Naive thymus-derived CD4-positive, alpha-beta T cell (primary cell): ENCODE measurements at places on chromosomes 7 and 10. TPM values are rescaled to one million over a fixed set of nuclear protein-coding genes. Genes with fewer than 3 reads are reported as not detected.
A peak's percentile ranks its signal among the peaks of the same experiment; 100 is the strongest.

Gene SEMA4G
- 0.52 TPM for polyA plus RNA-seq

DNA sequence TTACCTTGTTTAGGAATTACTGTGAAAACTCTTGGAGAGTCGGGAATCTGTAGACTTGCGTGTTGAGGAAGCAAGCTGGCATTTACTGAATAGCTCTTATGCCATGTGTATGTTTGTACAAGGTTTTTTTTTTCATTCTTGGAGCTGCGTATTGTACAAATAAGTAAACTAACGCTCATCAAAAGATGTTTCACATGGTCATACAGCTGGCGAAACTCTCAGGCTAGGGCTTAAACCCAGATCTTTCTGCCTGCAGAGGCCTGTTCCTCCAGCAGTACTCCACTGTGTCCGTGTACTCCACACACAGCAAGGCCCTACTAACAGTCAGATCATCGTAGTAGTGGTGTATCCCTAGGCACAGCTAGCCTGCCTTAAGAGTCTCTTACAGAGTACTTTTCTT, 7.4 kb downstream of the EDRF1 start:
- no peak for DNase-seq

Gene PHYHIPL
- polyA plus RNA-seq = not detected

DNA sequence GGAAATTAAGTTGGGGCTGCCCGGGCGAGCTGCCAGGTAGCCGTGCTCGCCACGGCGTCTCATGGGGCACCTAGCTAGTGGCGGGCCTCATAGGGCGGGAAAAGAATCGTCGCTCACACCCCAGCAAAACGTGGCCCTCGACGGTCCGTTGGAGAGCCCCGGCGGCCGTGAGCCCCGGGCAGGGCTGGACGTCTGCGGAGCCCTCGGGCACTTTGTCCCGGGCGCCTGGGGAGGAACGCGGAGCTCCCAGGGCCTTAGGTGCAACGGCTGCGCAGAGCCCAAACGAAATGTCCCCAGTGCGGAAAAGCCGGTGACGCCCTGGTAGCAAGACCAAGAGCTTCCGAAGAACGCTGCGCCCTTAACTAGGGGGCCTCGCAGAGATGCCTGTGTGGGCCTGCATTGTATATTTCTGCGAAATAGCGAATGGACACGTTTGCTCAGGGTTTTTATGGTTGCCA, 866 bp upstream of the SFMBT2 start:
- peak; percentile 18 for DNase-seq

Gene CALN1
- not detected for polyA plus RNA-seq

GRCh38 chr10:34121125-34121753, 693.9 kb downstream of the PARD3 start:
- no peak for DNase-seq

- DNase-seq = no peak
Measured at GRCh38 chr7:113209449-113210203, 91.3 kb upstream of the SMIM30 start.

Gene SEMA3D
- polyA plus RNA-seq = not detected

GRCh38 chr7:83475420-83475819, 173.5 kb downstream of the SEMA3E start:
- no peak for DNase-seq

DNA sequence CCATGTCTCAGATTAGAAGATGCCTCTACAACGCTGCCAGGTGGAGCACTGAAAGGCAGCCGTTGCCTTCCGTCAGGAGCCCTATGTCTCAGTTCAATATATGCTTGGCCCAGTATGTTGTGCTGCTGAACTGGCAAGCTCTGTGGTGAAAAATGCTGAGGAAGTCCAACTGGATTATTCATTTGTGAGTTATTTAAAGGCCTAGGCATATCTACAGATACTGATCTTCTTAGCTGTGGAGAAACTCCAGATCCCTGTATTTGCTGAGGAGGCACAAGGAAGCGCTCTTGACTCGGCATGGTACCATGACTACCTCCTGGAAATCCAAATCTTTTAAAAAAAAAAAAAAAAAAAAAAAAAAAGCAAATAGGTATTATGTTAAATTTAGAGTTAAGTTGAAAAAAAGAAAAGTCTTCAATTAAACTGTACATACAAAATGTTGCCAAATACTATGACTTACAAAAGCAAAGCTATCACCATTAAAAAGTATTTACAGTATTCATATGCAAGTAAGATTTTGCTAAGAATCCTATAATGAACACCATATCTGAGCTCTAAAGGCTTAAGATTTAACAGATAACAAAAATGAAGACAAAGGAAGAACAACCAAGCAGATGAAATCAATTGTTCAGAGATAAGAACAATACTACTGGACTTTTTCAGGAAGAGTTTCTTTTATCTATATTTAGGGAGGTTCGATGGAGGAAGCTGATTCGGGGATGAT, 152.4 kb downstream of the GALNT11 start:
- no peak for DNase-seq

Gene FBXL13
- polyA plus RNA-seq = not detected

DNA sequence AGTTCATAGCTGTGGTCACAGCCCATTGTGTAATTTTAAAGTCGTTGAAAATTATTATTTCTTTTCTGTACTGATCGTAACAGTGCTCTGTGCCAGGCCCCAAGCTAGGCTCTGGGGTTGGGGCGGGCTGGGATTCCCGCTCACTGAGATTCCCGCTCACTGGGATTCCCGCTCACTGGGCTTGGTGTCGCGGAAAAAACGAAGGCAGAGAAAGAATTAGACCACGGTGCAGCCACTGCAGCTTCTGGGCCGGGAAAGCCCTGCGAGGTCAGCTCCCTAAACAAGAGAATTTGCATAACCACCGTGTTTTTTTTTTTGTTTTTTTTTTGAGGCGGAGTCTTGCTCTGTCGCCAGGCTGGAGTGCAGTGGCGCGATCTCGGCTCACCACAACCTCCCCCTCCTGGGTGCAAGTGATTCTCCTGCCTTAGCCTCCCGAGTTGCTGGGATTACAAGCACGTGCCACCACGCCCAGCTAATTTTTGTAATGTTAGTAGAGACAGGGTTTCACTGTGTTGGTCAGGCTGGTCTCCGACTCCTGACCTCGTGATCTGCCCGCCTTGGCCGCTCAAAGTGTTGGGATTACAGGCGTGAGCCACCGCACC, 31.2 kb downstream of the FOXK1 start:
- no peak for DNase-seq

DNA sequence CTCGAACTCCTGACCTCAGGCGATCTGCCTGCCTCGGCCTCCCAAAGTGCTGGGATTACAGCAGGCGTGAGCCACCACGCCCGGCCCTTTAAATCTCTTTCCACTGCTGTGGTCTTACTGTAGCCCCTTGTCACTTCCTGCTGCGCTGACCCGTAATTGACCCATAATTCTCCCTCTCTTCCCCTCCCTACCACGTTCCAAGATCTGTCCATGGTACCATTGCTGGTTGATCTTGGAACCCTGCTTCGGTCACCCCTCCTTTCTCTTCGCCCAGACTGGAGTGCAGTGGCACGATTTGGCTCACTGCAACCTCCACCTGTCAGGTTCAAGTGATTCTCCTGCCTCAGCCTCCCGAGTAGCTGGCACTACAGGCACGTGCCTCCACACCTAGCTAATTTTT, 6.5 kb downstream of the POR start:
- DNase-seq = no peak

Gene SKIDA1
- not detected for polyA plus RNA-seq

Gene ITPRID1
- polyA plus RNA-seq = not detected

DNA sequence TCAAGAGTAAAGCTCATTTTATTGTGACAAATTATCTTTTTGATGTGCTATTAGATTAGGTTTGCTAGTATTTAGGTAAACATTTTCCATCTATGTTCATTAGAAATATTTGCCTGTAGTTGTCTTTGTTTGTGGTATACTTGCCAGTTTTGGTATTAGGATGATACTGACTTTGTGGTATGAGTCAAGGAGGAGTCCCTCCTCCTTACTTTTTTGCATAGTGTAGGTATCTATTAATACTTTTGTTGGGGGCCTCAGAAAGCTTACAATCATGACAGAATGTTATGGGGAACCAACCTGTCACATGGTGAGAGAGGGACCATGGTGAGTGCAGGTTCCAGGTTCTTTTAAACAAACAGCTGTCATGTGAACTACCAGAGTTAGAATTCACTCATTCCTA, 102.1 kb downstream of the ZWINT start:
- no peak for DNase-seq

DNA sequence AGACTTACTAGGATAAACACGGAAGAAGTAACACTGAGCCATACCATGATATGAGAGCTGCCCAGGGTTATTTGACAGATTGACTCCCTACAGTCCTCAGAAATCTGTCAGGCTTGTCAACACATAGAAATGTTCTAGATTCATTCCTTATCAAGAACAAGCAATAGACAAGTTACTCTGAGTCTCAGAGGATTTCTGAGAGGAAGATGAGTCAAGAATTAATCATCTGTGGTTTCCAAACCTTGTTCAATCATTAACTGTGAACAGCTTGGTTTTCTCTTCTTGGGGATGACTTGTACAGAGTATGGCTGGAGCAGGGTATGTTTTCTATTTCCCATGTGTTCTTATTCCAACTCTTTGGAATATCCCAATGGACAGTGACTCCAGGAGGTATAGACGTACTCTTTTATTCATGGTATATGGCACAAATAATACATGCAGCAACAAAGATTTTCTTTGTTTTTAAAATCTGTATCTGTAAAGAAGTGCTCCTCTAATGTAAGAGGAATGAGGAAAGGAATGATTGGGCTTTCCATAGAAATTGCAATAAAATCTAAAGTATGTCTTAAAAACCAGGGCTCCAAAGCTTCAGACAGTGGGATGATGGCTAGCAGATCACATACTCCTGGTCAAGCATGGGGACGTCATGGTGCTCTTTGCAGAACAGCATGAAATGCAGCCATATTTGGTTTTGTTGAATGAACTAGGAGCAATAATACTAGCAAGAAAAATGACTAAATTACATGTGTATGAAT, 11.9 kb upstream of the SFR1 start:
- DNase-seq = no peak

- no peak for DNase-seq
Measured at GRCh38 chr7:84949067-84949466, 237.8 kb downstream of the SEMA3D start.

Gene MRLN
- polyA plus RNA-seq = not detected

- no peak for DNase-seq
Measured at GRCh38 chr7:108404509-108405420, 51.5 kb downstream of the NRCAM start.

GRCh38 chr7:148670374-148670773, 28.3 kb upstream of the CUL1 start:
- DNase-seq = no peak

DNA sequence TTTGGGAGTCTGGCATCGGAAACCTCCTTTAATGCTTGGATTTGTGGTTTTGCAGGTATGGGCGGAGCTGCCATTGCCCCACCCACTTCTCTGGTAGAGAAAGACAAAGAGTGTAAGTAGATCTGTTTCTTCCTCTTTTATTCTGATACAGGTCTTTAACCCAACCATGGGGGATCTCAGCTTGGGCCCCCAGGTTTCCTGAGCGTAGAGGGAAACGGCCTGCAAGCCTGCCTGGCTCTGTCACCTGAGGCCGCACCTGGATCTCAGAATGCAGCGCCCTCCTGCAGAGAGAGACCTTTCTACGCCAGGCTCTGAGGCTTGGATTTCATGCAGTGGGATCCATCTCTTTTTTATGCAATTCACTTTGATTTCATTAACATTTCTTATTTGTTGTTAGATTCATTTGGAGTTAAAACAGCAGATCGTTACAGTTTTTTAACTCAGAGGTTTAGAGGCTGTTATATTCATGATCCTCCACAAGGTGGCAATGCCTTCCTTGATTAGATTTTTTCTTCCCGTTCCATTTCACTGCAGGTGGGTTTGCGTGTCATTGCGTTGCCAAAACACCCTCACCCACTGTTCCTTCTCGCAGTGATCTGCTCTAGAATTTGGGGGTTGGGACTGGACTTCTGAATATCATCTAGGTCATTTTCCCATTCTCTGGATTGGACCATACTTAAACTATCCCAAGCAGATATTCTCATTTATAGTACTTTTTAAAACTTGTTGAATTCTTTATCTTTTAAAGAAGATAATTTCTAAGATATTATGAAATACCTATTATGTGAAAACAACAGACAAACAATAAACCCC, 20.0 kb downstream of the RBM17 start:
- peak; percentile 54 for DNase-seq

Gene CPED1
- not detected for polyA plus RNA-seq

DNA sequence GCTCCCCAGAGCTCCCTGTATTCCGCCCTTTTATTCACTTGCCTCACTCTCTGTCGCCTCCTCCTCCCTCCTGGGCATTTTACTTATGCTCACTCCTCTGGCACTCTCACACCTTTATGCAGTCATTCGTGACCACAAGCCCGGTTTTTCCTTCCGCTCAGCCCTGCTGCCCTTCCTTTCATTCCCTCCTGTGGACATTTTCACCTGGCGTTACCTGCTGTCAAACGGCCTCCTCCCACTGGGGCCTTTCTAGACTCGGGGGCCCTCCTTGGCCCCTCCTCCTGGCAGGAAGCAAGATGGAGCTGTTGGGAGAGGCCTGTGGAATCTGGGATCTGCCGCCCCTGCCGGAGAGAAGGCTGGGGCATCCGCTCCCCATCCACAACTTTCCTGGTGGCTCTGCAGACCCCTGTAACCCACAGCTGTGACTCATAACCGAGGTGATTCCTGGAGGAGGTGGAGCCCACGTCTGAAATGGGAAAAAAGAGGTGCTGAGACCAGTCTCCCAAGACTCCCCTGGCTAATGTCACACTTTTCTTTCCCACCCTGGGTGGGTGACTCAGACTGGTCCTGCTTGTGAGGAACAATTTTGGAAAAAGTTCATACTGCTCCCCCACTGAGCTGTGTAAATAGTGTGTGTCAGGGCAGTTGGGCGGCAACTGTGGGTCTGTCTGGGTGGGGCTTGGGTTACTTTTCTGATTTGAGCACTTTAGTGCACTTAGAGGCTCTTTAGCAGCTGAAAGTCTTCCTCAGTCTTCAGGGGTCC, 1.2 kb downstream of the VCL start:
- DNase-seq = peak; percentile 9

Gene RNF148
- polyA plus RNA-seq = not detected

GRCh38 chr10:8088504-8088903, 34.0 kb downstream of the GATA3 start:
- peak; percentile 15 for DNase-seq

Gene CHAT
- not detected for polyA plus RNA-seq

DNA sequence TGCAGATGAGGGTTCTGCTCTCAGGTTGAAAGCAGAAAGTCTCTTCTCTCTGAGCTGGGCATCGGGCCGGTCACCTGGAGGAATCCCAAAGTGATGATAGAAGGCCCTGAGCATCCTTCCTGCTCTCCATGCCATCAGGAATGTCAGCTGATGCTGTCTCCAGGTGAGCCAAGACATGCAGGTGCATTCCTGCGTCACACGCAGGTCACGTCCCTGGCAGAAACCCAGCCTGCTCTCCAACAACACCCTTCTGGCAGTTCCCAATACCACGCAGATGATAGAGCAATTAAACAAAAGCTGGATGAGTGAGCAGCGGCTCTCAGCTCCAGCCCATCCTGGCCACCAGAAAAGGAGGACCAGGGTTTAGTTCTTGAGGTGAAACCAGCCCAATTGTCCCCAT, 6.9 kb upstream of the WIPI2 start:
- DNase-seq = no peak

DNA sequence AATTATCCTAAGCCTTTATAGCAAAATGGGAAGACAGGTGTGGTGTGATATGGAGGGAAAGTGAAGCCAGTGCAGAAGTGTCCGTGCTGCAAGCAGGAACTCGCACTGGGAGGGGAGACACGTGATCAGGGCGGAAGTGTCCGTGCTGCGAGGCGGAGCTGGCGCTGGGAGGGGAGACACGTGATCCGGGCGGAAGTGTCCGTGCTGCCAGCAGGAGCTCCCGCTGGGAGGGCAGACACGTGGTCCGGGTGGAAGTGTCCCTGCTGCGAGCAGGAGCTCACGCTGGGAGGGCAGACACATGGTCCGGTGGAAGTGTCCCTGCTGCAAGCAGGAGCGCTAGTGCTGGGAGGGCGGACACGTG, 40.5 kb upstream of the PRKAR1B start:
- no peak for DNase-seq
